ENCODE measurements at places on chromosomes 7 and 10.

DNA sequence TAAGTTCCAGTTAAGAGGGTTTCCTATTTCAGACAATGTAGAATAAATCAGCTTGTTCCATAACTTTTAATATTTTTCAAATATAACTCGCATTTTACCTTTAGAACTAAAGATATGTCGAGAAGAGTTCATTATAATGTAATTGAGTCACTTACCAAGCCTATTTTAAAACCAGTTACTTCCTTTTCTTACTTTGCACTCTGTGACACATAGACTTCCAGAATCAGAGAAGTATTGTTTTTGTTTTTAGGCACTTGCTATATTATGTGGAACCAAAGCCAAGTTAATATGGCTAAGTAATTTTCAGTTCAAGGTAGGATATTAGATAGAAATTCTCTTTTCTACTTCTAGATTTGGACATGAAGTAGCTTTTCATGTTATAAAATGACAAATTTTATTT is 182.7 kb upstream of the PRPS1L1 start:
- no peak for DNase-seq

GRCh38 chr7:7125963-7126362 is 56.4 kb upstream of the C1GALT1 start:
- no peak for DNase-seq

GRCh38 chr7:48140001-48140681 is 31.1 kb upstream of the ABCA13 start:
- DNase-seq: no peak

GRCh38 chr10:79243181-79244067 is 103.8 kb upstream of the PPIF start:
- DNase-seq: peak; percentile 42

DNA sequence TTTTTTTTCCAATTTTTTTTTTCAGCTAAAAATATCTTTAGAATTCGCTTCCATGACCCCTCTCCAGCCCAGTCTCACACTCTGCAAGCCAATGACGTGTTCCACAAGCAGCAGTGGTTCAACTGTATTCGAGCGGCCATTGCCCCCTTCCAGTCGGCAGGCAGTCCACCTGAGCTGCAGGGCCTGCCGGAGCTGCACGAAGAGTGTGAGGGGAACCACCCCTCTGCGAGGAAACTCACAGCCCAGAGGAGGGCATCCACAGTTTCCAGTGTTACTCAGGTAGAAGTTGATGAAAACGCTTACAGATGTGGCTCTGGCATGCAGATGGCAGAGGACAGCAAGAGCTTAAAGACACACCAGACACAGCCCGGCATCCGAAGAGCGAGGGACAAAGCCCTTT is 42.8 kb downstream of the CALML5 start:
- DNase-seq: no peak

DNA sequence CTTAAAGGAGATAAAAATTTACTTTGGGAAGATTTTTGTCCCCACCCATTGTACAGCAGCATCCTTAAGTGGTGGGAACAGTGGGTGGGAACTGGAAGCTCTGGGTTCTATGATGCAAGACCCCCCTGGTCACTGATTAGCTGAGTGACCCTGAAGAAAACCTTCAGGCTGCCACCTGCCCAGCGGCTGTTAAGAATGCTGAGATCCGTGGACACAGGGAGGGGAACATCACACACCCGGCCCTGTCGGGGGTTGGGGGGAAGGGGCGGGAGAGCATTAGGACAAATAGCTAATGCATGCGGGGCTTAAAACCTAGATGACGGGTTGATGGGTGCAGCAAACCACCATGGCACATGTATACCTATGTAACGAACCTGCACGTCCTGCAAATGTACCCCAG is 14.5 kb downstream of the CARD11 start:
- DNase-seq: no peak

GRCh38 chr7:26046150-26046549 is 105.8 kb upstream of the NFE2L3 start:
- DNase-seq: no peak

- no peak for DNase-seq
These were observed 61.6 kb upstream of the KCNMA1 start for GRCh38 chr10:77699080-77699645.

- DNase-seq: no peak
These were observed 176.7 kb downstream of the ADARB2 start for GRCh38 chr10:1560535-1561192.

- DNase-seq: no peak
These were observed 131.0 kb upstream of the C1GALT1 start for GRCh38 chr7:7051206-7051877.

DNA sequence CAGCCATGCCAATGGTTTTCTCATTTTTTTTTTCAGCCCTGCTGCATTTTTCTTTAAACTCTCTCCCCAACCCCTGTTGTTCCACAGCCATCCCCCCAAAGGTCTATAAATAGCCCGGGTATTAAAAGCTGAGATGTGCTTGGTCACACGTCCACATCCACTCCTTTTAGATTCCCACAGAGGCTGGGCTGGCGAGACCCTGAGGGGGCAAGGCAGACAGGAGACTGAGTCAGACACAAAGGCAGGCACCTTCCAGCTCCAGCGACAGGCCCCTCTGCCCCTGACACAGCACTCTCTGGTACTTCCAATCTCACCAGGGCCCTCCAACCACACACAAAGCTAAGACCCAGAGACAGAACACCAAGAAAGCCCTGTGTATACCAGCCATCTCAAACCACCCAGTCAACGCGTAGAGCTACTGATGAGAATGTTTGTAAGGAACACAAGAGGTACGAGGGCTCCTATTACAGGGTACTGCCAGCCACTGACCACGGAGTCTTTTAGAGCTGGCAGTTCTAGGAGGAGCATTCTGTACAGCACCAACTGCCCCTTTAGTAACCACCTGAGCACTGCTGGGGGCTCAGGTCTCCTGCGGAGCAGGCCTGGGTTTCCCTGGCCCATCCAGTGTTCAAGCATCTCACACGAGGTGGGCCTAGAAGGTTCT is 64.2 kb upstream of the DDC start:
- no peak for DNase-seq

DNA sequence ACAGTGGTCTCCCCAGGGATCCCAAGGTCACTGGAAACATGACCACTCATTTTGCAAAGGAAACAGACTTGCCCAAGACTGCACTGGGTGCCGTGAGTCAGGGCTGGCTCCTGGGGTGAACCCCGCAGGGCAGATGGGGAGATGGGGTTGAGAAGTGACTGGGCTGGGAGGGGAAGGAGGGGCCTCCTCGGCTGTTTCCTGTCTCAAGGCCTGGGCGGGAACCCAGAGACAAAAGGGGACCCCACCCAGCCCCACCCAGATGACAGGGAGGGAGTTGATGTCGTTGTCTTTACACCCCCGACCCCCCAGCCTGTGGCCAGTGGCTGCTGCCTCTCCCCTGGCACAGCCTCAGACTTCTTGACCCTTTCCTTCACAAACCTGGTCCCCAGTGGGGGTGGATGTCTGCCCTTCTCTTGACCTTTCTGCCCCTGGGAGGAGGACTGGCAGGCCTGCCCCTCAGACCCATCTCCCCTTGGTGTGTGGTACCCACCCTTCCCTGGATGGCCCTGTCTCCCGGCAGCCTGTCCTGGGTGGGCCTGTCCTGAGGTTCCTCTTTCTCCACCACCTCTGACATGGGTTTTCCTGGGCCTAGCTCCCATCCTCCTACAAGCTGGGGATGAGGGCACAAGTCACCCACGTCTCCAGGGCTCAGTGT is 1.4 kb downstream of the MYO1G start:
- peak; percentile 61 for DNase-seq

DNA sequence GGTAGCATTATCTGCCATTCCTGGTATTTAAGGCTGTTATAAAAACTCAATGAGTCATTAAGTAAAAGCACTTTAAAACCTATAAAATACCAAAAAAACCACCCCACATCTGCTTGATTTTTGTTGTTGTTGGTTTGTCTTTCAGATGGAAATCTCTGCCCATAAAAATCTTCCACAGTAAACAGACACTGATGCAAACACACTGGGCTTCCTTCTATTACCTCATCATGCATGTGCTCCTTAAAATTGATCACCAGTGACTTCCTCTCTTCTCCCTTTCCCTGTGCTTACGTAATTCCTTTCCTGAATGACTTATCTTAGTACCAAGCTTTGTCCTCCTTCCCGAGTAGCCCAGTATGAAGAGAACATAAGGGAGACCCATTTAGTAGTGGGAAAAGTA is 167.2 kb downstream of the EVX1 start:
- no peak for DNase-seq

- no peak for DNase-seq
These were observed 110.9 kb downstream of the COL13A1 start for GRCh38 chr10:69912589-69912988.

- DNase-seq: no peak
These were observed at the start of gene PDGFA for GRCh38 chr7:519484-520390. PDGFA (minus strand) TSS chr7:519846; CDS start chr7:519001, 845 bp downstream.

DNA sequence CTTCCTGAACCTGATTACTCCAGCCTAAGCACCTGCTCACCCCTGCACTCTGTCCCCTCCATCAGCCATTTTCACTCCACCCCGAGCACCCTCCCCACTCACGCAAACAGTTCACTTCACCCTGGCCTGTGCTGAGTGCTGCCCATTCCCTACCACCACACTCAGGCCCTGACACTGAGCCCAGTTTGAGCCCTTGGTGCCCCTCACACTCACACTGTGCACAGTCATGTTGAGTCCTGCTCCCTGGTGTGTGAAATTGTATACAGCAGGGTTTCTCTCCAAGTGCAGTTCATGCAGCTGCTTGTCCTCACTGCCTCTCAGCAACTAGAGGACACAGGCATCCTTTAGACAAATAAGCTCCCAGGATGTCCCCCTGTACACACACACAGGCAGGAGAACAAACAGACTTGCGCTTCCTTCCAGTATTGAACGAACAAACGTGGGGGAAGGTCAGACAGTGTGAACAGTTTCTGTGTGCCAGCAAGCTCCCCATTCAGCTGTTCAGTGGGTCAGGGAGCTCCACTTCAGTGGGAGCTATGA is 6.8 kb downstream of the MYO1G start:
- no peak for DNase-seq

DNA sequence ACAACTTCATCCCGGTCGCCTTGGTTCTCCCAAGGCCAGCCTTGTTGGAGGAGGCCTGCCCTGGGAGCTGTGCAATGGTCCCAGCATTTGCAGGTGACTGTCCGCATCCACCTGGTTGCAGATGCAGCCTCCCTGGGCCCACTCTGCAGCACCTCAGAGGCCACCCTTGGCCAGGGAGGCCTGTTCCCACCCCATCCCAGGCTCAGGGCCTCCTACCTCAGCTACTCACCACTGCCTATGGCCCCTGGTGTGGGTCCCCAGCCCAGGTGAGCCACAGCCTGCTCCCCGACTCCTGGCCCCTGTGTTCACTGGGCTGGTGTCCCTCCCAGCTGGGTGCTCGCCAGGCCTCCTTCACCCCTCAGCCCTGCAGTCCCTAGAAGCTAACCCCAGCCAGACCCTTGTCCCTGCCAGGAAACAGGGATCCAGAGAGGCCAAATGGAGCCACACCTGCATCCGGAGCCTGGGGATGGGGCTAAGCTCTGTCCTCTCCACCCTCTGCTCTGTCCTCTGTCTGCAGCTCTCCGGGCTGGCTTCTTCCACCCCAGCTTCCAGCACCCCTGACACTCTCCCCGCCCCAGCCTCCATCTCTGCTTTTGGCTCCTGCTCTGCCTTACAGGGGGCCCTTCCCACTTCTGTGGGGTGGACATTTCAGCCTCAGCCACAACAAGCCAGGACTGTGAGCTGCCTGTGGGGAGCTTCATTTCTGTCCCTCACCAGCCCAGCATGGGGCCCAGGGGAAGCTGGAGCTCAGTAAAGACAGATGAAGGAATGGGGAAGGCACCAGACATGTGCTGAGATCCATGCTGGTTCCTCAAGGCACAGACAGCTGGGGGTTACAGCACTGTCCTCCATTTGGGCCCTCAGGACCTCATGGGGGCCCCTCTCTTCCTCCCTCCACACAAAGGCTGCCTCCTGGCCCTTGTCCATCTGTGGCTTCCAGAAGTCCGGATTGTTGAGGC is 35.6 kb upstream of the ANTXRL start:
- no peak for DNase-seq

DNA sequence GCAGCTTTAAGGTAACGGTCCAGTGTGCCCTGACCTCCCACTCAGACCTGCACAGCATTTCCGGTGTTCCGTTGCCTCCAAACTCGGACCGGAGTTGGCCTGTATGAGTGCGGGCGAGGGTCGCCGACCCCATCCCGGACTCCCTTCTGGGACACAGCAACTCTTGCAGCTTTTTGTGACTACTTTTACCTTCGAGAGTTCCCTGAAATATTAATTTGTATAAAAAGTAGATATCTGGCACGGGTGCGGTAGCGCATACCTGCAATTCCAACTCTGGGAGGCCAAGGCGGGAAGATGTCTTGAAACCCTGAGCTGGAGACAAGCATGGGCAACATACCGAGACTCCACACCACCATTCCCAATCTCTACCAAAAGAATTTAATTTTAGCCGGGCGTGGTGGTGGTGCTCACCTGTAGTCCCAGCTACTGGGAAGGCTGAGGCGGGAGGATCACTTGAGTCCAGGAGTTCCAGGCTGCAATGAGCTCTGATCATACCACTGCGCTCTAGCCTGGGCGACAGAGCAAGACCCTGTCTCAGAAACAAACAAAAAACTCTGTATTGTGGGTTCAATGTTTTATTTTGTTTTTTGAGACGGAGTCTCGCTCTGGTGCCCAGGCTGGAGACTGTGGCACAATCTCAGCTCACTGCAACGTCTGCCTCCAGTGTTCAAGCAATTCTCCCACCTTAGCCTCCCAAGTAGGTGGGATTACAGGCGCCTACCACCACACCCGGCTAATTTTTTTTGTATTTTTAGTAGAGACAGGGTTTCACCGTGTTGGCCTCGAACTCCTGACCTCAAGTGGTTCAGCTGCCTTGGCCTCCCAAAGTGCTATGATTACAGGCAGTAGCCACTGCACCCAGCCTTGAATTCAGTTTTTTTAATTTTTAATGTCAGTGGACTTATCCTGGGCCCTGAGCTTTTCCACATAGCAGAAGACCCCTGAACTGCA is 1.1 kb upstream of the PPP1R35 start:
- no peak for DNase-seq

DNA sequence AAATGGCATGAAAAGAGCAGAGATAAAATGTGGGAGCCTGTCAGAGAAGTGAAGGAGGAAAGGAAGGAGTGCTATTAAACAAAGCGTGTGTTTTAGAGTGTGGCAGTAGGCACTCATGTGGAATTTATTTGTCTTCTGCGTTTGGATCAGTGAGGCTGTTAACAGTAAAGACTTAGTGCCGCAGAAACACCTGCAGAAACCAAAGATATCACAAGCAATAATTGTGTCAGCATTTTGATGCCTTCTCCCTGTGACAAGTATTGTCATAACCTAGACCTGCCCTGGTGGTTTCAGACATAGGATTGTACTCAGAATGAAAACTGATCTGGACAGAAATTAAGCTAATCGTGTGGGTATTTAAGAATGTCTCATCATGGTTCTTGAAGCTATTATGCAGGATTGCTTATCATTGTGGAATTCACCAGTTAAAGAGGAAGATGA is 191.0 kb downstream of the CAMK1D start:
- no peak for DNase-seq

DNA sequence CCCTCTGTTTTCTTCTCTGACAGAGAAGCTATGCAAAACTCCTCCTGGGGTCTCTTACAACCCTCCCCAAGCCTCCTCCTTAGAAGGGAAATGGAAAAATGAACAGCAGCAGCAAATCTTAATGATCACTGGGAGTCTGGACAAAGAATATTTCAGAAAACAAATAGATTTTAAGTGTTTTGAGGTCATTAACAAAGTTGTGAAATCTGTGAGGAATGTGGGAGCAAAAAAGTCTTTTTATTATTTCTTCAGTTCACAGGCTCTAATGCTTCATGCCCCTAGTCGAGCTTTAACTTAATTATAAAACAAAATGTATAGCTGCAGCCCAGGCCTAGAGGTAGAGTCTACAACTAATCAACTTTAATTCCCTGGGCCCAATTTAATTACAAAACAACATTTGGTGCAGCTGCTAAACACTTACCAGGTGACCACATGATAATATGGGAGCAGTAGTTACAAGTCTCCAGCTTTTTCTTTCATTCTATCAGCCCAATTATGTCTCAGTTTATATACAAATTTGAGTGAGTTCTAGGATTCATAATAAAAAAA is 293.2 kb downstream of the THSD7A start:
- DNase-seq: no peak
